Muscle of leg (tissue), 16 donors: ENCODE measurements at places on chromosomes 11 and 22.

DNA sequence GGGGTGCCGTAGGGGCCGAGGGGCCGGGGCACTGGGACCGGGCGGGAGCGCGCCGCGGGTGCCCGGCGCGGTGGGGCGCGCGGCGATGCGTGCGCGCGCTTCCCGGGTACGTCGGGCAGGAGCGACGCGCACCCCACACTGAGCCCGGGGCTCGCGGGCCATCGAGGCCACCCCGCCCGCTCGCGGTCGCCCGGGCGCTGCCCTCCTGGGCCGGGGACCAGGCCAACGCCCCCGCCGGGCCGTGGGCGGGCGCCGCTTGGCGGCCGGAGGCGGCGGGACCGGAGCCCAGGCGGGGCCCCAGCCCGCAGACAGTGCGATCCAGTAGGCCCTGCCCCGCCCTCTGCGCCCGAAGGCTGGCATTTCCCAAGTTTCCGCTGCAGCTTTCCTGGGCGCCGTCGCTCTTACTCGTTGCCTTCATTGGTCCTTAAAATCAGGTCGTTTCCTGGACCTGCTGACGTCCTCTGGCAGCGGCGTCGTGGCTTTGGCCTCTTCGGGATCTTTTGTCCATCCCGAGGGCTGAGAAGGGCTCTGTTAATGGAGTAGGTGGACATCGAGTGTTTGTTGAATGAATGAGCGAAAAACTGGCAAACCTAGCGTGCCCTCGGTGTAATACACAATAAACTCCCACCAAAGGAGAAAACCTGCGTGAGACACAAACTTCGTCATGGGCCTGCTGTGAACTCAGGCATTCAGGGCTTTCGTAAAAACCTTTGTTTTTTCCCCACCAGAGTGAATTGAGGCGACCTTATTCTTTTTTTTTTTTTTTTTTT is 638 bp downstream of the PARVA start:
- H3K27me3 ChIP-seq: no peaks in the 10 kb centered on the region
- DNase-seq: peak; percentile 80
- peak overlapping the region; percentile 66 for H3K4me3 ChIP-seq
- peak overlapping the region; percentile 95 for H3K27ac ChIP-seq

- peaks cover 5% of the 10 kb centered on the region for H3K4me1 ChIP-seq
- DNase-seq: peak; percentile 26
- H3K27ac ChIP-seq: no peak overlapping the region
- no peaks in the 10 kb centered on the region for H3K27me3 ChIP-seq
- no peak overlapping the region for H3K4me3 ChIP-seq
Measured at GRCh38 chr11:109747839-109748238, 325.8 kb downstream of the C11orf87 start.

GRCh38 chr22:28817919-28818859 is 17.8 kb upstream of the XBP1 start:
- peak; percentile 62 for DNase-seq
- H3K4me3 ChIP-seq: no peak overlapping the region
- peaks cover 9% of the 10 kb centered on the region for H3K4me1 ChIP-seq

- DNase-seq: no peak
- no peak overlapping the region for H3K4me3 ChIP-seq
- H3K27me3 ChIP-seq: no peaks in the 10 kb centered on the region
- peaks cover 13% of the 10 kb centered on the region for H3K4me1 ChIP-seq
- H3K27ac ChIP-seq: no peak overlapping the region
- H3K36me3 ChIP-seq: peaks cover 31% of the 10 kb centered on the region
Measured at GRCh38 chr22:46792841-46793261, 30.4 kb downstream of the TBC1D22A start.

- H3K36me3 ChIP-seq: no peaks in the 10 kb centered on the region
- H3K27ac ChIP-seq: no peak overlapping the region
- no peaks in the 10 kb centered on the region for H3K4me1 ChIP-seq
- peaks cover 2% of the 10 kb centered on the region for H3K27me3 ChIP-seq
- no peak overlapping the region for H3K4me3 ChIP-seq
Measured at GRCh38 chr11:131449036-131450019, 78.9 kb downstream of the NTM start.

- no peak for DNase-seq
- peaks cover 3% of the 10 kb centered on the region for H3K36me3 ChIP-seq
- peaks cover 10% of the 10 kb centered on the region for H3K4me1 ChIP-seq
- H3K27me3 ChIP-seq: no peaks in the 10 kb centered on the region
Measured at GRCh38 chr11:66685276-66686099, 7.8 kb upstream of the RBM4B start.

DNA sequence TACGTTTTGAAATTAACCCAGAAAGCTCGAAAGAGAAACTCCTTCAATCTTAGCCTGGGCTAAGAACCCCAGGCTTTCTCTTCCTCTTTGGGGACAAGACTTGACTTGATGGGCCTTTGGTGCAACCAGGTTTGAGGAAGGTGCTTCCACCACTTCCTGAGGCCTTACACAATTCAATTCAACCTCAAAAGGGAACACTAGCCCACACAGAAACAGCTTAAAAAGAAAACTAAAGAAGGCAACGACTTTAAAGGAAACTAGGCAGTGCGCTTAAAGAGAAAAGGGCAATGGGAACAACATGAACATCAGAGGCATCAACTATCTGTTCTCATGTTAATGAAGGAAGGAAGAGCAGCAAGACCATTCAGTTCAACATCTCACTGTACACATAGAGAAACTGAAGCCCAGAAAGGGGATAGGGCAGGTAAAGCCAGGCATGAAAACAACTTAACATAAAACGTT is 24.8 kb downstream of the PAK1 start:
- H3K4me1 ChIP-seq: no peaks in the 10 kb centered on the region
- peak; percentile 7 for DNase-seq
- H3K36me3 ChIP-seq: no peaks in the 10 kb centered on the region
- no peak overlapping the region for H3K4me3 ChIP-seq

GRCh38 chr22:42970029-42970428 is 44.9 kb downstream of the PACSIN2 start:
- H3K4me3 ChIP-seq: no peak overlapping the region
- H3K27ac ChIP-seq: peak overlapping the region; percentile 83
- peaks cover 35% of the 10 kb centered on the region for H3K4me1 ChIP-seq
- DNase-seq: no peak

DNA sequence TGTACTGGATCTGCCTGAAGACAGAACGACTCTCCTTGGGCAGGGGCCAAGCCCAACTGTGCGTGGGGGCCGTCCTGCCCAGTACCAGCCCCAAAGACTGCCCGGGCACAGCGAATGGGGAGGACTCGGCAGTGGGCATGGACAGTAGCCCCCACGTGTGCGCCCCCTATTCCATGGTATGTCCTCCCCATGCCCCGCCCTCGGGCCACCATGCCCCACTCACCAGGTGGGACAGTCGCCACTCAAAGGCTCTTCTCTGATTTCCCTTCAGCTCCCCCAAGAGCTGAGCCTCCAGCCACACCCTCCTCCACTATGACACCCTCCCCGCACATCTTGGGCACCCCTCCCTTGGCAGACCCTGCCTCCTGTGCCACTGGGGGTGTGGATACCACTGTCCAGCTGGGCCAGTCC is 43.5 kb downstream of the GNB1L start:
- no peak for DNase-seq
- H3K4me1 ChIP-seq: peaks cover 23% of the 10 kb centered on the region
- H3K27me3 ChIP-seq: no peaks in the 10 kb centered on the region
- H3K27ac ChIP-seq: no peak overlapping the region
- no peak overlapping the region for H3K4me3 ChIP-seq
- no peaks in the 10 kb centered on the region for H3K36me3 ChIP-seq

DNA sequence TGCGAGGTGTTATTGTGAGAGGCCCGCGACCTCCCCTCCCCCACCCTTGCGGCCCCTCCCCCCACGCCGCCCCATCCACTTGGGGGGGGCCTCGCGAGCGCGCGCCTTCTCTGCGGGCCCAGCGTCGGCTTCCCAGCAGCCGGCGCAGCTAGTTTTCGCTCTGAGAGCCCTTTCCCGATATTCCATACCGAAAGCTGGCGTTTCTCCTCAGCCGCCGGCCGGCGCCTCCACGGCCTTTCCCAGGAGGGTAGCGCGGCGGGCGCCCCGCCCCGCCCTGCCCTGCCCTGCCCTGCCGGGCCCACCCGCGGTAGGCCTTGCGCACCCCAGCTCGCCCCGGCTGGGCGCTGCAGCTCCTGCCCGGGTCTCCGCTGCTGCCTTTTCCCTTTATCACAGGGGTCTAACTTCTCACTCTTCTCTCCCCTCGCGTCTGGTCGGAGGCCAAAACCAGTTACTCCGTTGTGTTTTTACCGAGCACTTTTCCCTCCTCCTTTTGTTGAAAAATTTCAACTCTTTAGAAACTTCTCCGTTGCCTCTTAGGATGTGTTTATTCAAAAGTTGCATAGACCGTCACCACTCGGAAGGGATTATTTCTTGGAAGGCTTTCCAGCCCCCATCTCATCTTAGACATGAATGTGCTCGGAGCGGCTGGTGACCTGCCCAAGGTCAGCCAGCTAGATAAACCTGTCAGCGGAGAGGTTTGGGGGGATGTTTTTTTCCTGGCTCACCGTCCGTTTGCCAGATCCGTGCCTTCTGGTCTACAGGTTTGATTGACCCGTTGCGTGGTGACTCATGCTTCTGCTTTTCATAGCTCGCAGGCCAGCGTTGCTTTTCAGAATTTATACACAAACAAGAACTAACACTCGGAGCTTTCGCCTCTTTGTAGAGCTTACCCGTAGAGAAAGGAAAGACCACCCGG is 648 bp downstream of the PAFAH1B2 start:
- H3K36me3 ChIP-seq: peaks cover 23% of the 10 kb centered on the region
- peaks cover 9% of the 10 kb centered on the region for H3K4me1 ChIP-seq
- H3K4me3 ChIP-seq: peak overlapping the region; percentile 92

- peaks cover 25% of the 10 kb centered on the region for H3K36me3 ChIP-seq
- no peak overlapping the region for H3K27ac ChIP-seq
- DNase-seq: no peak
- H3K4me3 ChIP-seq: no peak overlapping the region
- peaks cover 2% of the 10 kb centered on the region for H3K4me1 ChIP-seq
Measured at GRCh38 chr11:10519630-10520029, 21.4 kb downstream of the RNF141 start.

- no peaks in the 10 kb centered on the region for H3K4me1 ChIP-seq
- DNase-seq: no peak
- H3K36me3 ChIP-seq: no peaks in the 10 kb centered on the region
- no peak overlapping the region for H3K4me3 ChIP-seq
Measured at GRCh38 chr11:60127311-60127811, 38.9 kb downstream of the MS4A2 start.

DNA sequence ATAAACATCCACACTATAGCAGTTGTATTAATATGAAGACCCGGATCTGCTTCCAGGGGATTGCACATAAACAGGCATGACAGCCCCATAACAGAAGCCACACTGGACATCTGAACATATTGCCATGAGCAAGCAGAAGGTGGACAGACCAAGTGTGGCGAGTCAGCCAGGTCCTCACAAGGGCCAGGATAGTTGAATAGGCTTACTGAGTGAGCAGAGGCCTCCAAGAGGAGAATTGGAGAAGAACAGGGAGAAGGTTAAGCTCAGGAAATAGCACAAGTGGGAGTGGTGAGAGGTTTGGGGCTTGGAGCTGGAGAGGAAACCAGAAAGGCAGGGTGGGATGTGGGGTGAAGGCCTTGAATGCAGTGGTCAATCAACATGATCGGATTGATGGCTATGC is 10.8 kb downstream of the SLC35C1 start:
- H3K4me1 ChIP-seq: no peaks in the 10 kb centered on the region
- DNase-seq: no peak
- H3K27ac ChIP-seq: no peak overlapping the region
- H3K36me3 ChIP-seq: peaks cover 15% of the 10 kb centered on the region
- H3K27me3 ChIP-seq: no peaks in the 10 kb centered on the region
- no peak overlapping the region for H3K4me3 ChIP-seq

DNA sequence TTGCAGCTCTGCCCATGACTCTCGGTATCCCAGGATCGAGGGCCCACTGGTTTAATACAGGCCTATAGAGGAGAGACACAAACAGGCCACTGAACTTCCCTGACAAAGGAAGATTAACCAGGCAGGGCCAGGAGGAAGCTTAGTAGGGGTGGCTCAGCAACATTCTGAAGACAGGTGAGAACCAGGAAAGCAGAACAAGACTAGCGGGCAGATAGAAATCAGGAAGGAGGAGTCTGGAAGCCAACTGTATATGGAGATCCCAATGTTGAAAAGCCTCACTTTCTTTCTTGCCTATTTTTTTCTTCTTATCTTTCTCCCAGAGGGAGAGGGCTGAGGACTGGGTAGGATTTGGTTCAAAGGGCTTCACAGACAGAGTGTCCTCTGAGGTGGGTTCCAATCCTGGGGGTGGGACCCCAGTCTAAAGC is 5.4 kb downstream of the PI4KA start:
- no peak overlapping the region for H3K27ac ChIP-seq
- H3K36me3 ChIP-seq: no peaks in the 10 kb centered on the region
- no peak for DNase-seq

DNA sequence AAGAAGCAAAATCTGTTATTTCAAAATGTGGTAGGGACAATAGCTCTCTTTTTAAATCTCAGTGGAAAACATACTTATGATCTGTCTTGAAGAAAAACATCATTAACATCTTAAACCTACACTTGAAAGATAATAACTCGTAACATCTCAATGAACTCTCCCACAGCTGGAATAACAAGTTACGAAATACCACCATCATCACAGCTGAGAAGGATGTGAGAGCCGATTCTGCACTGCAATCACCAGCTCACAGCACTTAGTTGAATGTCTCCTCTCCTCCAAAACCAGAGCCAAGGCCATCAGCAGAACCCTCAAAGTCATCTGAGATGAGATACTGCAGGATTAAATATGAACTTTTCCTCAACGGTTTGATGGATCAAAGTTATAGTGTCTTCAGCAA is 124.3 kb downstream of the ARHGAP20 start:
- H3K27me3 ChIP-seq: no peaks in the 10 kb centered on the region
- DNase-seq: no peak
- no peak overlapping the region for H3K27ac ChIP-seq
- no peak overlapping the region for H3K4me3 ChIP-seq
- H3K4me1 ChIP-seq: no peaks in the 10 kb centered on the region
